ENCODE measurements at places on chromosomes 12 and 14.

- DNase-seq: no peak
Measured at GRCh38 chr14:56144176-56144575, 26.0 kb downstream of the PELI2 start.

- DNase-seq: no peak
Measured at GRCh38 chr12:76990716-76991115, 74.7 kb downstream of the E2F7 start.

- no peak for DNase-seq
Measured at GRCh38 chr12:51028813-51029150, 2.6 kb upstream of the SLC11A2 start.

DNA sequence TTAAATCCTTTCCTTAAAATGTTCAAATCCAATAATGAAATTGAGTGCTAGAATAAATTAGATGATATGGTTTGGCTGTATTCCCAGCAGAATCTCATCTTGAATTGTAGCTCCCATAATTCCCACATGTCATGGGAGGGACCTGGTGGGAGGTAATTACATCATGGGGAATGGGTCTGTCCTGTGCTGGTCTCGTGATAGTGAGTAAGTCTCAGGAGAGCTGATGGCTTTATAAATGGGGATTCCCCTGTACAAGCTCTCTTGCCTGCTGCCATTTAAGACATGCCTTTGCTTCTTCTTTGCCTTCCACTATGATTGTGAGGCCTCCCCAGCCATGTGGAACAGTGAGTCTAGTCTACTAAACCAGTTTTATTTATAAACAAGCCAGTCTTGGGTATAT, 508.5 kb downstream of the ETNK1 start:
- no peak for DNase-seq

DNA sequence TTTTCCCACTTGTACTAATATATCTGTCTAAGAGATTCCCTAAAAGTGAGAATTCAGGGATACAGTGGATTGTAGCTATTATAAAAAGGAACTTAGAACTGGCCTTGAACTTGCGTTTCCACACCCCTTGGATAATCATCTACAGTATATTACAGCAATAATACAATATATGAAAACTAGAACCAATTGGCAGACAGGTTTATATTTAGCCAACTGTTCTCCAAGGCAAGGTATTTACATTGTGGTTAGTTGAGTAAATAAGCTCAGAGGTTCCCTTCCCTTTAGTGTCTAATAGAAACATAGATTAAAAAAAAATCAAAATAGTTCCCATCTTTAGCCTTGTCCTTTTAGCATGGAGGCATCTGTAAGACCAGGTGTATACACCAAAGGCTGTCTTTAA, 42.1 kb downstream of the LIMA1 start:
- DNase-seq: no peak

GRCh38 chr12:105920161-105920684, 218.5 kb downstream of the NUAK1 start:
- no peak for DNase-seq

All from activated B cell treated with CpG ODN at 0.5 μM for 24 hours (primary cell).